Fibroblast of skin of right biceps (primary cell): ENCODE measurements at places on chromosomes 16 and 17.

DNA sequence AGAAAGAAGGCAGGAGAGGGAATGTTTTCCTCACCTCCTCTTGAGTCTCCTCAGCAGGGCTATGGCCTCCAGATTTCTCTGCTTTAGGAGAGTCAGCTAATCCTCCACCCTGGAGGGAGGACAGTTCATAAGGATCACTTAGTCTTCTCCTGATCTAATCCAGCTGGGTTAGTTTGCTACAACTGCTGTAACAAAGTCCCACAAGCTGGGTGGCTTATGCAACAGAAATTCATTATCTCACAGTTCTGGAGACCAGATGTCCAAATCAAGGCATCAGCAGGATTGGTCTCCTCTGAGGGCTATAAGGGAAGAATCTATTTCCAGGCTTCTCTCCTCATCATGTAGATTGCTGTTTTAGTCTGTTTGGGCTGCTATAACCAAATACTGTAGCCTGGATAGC lies 40.6 kb upstream of the XYLT1 start:
- DNase-seq = peak; percentile 92

DNA sequence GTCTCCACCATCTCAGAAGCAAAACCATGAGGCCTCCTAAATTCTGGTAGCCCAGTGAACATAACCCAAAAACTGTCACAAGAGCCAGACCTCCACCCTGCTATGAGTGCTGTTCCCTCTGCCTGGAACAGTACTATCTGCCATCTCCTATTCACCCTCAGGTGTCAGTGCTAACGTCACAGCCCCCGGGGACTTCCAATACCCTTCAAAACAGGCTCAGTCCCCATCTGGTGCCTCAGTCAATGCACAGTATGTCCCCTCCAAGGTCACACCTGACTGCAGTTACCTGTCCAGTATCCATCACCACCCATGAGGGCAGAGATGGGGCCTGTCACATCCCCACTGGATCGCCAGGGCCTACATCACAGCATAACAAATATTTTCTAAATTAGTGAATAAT lies 11.5 kb downstream of the CREBBP start:
- DNase-seq = no peak

DNA sequence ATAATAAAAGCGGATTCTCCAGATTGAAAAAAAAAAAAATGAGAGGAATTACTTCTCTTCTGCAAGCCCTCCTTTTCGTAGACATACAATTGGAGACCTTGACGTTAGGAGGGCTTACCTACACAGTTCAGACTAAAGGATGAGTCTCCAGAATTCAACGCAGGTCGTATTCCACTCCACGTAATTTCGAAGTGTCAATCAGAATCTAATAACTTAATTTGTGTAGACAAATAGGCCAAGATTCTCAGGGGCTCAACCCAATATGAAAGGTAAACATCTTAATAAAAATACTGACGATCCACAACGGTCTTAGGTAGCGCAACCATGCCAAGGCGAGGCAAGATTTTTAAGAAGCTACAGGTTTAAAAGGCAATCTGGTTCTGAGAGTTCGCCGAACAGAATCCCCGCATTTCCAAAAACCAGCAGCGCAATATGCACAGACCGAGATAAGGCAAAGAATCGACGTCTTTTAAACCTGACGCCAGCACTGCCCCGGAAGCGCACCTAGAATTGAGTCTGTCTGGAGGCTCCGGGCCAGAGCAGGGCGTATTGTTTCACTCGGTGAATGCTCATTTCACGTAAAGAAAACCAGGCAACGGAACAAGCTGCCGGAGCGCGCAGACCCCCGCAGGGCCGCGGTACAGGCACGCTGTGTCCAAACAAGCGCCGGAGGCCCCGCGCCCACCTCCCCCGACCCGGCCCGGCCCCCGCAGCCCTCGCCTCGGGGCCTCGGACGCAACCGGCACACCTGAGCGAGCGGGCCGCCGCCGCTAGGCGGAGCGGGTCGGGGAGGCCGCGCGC lies 623 bp downstream of the MBTPS1 start:
- DNase-seq = peak; percentile 34

GRCh38 chr17:51830451-51830850 lies 328.1 kb downstream of the CA10 start:
- DNase-seq = no peak

DNA sequence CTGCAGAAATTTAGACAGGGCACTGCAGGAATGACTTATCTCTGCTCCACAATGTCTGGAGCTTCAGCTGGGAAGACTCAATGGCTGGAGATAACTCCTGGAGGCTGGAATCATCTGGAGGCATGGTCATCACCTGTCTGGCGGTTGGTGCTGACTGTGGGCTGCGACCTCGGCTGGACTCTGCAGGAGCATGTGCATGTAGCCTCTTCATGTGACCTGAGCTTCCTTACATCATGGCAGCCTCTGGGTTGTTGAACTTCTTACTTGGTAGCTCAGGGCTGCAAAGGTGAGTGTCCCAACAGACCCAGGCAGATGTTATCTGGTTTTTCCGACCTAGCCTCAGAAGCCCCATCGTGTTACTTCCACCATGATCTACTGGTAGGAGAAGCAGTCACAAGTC lies 188.2 kb upstream of the RPL38 start:
- no peak for DNase-seq

DNA sequence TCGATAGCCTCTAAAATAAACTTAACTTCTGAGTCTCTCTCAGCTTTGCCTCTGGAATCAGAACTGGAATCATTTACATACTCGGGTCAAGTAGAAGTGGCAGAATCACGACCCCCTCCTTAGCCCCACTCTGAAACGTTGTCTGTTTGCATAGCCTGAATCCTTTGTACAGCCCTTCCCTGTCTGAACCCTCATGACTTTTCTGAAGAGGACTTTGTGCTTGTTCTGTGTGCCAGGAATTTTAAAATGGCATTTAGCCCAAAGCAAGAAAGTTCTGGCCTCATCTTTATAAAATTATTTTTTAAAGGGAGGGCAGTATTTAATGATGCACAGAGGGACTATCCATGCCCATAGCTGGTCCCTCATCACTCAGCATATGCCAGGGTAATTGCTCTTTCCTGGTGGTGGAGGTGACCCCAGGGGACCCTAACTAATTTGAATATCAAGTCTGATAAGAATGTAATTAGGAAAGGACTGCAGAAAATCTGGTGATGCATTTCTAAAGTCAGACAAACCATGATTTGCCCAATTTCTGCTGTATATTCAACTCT lies 342.7 kb upstream of the TNRC6C start:
- DNase-seq = no peak

DNA sequence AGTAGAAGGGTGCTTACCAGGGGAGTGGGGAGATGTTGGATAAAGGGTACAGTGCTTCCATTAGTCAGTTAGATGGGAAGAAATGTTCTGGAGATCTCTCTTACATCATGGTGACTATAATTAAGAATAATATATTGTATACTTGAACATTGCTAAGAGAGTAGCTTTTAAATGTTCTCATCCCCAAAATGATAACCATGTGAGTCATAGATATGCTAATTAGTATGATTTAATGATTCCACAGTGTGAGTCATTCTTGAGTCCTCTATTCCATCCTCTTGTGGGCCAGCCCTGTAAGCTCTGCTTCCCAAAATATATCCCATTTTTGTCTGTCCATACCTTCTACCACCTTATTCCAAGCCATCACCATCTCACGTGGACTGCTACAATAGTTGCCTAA lies 80.6 kb upstream of the CDH11 start:
- DNase-seq = peak; percentile 85

DNA sequence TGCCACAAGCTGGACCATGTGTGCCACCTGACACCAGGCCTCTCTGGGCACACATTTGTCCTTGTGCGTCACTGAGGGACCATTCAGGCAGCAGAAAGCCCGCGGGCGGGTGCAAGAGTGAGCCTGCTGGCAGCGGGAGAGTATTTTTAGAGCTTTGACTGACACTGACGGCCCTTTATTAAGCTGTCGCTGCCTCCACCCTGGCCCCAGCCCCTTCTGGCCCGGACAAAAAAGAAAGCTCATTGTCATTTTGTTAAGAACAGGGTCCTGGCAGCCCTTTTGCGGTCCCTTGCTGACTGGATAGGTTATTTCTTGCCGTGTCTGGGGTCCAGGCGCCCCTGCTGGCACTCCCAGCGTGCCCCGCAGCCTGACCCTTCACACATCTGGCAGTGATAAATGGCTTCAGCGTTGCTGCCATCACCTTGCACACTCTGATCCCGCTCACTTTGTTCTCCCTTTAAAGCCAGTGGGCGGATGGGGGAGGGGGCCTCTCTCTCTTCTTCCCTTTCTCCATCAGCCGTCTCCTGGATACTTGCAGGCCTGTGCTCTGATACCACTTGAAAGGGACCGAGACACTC lies 78.4 kb upstream of the NKD1 start:
- DNase-seq = no peak

DNA sequence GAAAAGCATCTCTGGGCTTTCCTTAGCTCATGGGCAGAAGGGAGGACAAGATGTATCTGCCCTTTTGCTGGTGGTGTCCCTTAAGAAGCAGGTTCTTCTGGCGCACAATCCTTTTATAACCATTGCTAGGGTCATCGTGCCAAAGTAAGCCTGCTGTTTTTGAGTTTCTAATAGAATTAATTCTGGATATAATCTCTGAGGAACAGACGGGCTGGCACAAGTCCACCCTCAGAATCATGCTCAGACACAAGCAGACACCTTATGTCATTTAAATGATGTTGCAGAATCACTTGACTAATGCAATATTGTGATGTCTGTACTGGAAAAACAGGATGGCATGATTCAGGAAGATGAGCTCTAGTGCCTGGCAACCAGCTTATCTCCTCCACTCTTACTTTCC lies 18.8 kb upstream of the MMD start:
- DNase-seq = no peak

GRCh38 chr17:58092101-58092796 lies 9.0 kb downstream of the DYNLL2 start:
- DNase-seq = no peak

DNA sequence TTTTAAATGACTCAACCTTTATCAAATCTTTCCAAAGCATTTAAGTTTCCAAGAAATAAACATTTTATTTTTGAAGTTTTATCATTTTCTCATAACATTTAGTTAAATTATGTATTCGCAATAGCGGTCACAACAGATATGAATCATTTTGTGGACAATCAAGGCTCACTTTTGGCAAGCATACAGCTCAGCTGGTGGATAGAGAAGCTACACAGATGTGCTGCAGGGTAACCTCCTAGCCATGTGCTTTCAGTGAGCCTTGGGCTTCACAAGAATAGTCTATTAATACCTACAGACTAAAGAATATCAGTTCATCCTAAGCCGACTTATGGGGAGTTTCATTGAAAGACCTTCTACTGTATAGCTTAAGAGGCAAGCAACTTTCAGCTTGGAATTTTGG lies 144.8 kb downstream of the MRTFB start:
- DNase-seq = no peak

GRCh38 chr16:28930652-28931051 lies 1.1 kb upstream of the CD19 start:
- DNase-seq = no peak

DNA sequence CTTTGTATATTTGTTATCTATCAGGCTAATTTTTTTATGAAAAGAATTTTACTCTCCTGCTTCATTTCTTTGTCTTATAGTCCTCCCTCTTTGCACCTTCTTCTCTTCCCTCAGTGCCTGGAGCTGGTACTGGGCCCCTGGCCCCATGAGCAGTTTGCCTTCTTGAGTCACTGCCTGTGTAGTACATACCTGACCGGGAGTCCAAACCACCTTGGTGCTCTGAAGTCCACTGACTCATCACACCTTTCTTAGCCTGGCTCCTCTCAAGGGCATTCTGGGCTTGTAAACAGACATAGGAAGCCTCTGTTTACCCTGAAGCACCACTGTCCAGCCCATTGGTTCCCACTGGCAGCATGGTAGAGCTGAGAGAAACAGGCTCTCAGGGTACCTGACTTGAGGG lies 11.0 kb upstream of the TACO1 start:
- no peak for DNase-seq

- no peak for DNase-seq
Observed at GRCh38 chr17:34398990-34399389, 36.0 kb upstream of the CCL1 start.

DNA sequence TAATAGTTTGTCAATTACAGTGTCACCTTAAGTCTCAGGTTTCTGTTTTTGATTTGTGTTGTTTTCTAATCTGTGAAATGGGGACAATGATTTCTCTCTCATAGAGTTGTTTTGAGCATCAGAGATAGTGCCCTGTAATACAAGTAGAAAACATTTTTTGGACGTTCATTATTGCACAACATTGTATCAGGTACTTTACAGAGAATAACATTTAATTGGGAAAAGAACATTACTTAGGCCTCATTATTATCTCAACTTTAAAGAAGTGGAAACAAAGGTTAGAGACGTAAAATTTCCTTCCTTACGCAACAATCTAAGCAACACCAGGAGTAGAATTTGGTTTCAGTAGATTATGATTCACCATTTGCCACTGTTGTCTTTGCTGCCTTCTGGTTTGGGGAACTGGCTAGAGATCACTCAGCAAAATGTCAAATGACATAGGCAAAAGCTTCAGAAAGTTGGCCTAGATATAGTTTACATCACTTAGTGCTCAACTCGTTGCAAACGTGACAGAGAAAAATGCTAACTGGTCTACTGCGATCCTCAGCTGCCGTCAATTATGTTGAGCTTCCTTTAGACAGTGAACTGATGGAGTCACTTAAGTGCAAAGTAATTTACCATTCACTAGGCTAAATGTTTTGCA lies 1026.8 kb downstream of the CDH11 start:
- DNase-seq = peak; percentile 71

DNA sequence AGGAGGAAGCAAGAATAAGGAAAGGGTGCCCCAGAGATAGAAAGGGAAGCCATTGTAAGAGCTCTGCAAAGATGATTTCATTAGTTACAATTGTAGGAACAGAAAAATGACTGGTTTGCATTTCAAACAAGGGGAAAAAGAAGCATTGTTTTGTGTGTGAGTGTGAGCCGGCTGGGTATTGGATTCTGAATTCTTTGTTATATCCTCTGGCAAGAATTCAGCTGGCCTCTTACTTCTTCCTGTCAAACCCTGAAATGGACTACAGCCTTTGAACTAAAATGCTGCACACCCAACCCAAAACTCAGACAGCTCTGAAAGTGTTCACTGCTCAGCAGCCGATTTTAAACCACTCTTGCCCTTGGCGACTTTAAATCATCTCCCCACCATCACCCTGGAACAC lies 461.3 kb downstream of the PMP22 start:
- no peak for DNase-seq

- DNase-seq = peak; percentile 76
Observed at GRCh38 chr16:76294396-76295214, 17.4 kb downstream of the CNTNAP4 start.

GRCh38 chr17:76957678-76958464 lies 89.7 kb downstream of the MGAT5B start:
- peak; percentile 36 for DNase-seq

- no peak for DNase-seq
Observed at GRCh38 chr17:49401971-49402611, 12.6 kb downstream of the PHB1 start.

DNA sequence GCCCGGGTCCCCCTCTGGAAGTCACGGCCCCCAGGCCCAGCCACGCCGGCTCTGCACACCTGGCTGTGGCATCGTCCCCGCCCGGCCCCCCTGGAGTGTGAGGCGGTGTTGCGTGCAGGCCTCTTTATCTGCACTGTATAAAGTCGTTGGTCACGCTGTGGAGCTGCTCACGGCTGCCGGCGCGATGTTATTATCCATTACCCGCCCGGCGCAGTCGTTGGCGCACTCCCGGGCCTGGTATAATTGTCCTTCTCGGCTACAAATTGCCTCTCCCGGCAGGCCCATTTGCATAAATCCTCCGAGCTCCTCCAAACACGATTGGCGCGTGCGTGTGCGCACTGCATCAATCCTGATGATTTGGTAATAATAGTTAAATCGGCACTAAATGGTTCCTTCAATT lies 57.8 kb downstream of the BAHCC1 start:
- DNase-seq = no peak

- no peak for DNase-seq
Observed at GRCh38 chr17:34146440-34147043, 108.5 kb upstream of the CCL2 start.
